ENCODE measurements at places on chromosomes 13 and 19.
A peak's percentile ranks its signal among the peaks of the same experiment; 100 is the strongest.

DNA sequence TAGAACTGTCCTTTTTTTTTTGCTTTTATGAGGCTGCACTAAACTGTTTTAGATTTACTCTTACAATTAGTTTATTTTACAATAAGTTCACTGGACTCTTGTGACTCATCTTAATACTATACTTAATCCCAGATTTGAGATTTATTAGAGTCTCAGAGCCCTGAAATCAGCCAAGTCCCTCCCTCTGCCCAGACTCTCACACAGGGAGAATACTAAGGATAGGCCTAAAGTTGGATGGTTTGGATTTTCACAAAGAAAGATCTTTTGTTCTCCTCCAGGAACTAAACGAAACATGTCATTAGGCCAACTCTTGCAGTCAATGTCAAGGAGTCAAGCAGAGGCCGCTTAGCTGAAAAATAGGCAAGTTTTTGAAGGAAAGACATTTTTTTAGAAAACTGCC lies 42.7 kb upstream of the MIR17HG start:
- DNase-seq, result no peak

DNA sequence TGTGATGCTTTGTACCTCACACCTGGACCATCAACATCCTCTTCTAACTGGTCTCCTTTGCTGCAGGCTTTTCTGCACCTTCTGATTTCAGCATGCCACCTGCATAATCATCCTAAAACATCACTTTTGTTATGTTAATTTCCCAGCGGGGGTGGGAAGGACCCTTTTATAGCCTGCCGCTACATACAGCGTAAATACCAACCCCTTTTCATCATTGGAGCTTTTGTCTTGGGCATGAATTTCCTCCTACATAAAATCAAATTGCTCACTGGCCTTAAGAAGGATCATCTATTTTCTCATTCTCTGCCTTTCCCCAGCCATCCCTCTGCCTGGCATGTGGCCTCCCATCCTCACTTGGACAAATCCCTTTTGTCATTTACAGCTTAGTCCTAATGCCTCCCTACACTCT lies 124.7 kb downstream of the RBM26 start:
- no peak for DNase-seq

- DNase-seq, result no peak
Measured at GRCh38 chr13:29452773-29453616, 142.5 kb downstream of the SLC7A1 start.

DNA sequence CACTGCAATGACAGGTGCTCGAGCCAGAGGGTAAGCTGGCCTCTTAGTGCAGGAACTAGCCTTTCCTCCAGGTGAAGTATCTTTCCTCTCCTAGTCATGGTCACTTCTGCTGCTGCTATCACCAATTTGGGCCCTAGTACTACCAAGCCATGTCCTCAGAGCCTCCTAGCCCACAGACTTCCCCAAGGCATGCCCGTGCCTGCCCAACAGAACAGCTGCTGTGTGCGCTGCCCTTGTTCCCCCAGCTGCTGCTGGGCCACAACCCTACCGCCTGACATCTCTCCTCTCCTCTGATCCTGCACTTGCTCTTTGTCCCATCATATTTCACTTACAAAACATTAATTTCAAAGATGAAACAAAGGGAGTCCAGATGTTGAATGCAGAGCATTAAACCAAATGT lies 168.5 kb upstream of the FREM2 start:
- no peak for DNase-seq

DNA sequence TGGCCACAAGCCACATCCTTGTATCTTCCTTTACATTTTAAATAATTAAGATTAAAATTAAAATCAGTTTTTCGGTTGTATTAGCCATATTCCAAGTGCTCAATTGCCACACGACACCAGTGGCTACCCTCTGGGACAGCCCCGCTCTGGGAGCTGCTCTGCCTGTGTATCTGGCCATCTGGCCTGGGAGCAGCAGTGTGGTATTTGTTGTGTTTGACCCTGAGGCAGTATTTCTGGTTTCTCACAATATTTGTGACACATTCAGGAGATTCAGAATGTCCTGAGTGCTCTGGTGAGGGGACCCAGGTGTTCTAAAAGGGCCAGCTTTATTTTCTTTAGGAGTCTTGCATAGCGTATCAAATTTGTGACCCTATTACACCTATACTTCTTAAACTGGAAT lies 179.0 kb downstream of the SUCLA2 start:
- DNase-seq, result no peak

- DNase-seq, result peak; percentile 65
Measured at GRCh38 chr19:10551698-10552301, 8.1 kb downstream of the ATG4D start.

- DNase-seq, result no peak
Measured at GRCh38 chr13:26951581-26952177, 191.1 kb upstream of the GPR12 start.

GRCh38 chr19:10074153-10074552 lies 12.0 kb upstream of the SHFL start:
- DNase-seq, result peak; percentile 54

DNA sequence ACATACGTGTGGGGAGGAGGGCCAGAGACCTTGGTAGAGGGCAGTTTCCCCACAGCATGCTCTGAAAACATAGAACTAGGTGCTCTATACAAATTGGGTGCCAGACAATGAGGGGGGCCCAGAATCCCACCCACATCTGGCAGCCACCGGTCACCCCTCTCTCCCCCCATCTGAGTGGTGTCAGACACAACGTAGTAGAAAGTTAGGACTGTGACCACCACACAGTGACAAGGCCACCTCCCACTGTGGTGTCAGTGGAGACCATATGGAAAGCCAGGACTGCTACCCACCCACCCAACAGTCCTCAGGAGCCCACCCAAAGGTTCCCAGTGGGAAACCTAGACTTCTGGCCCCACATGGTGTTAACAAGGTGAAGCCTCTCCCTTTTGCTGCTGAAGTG lies 2.1 kb upstream of the ATP4B start:
- DNase-seq, result no peak

DNA sequence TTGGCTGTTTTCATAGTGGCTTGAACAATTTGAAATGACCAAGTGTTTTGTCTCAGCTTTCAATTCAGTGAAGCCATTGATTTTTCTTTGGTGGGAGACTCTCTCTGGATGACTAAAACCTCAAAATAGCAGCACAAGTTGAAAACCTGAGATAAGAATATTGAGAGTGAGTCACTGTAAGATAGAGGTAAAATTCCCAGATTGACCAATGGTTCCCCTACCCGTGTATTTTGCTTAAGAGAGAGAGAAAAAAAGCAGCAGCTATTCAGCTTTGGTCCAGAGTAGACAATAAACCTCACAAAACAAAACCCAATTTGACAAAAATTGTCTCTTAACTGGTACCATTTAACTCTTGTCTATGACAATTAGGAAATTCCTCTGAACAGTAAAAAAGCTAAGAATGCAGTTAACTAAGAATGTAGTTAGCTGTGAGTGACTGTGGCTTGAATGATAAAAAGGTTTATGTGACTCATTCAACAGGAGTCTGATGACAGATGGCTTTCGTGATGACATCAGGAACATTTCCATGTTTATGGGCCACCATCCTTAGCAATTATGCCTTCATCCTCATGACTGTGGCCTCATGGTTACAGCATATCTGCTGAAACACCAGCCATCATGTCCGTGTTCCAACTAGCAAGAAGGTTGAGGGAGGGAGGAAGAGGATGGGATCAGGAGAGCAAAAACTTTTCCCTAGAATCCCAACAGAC lies 356.9 kb downstream of the NDFIP2 start:
- no peak for DNase-seq

DNA sequence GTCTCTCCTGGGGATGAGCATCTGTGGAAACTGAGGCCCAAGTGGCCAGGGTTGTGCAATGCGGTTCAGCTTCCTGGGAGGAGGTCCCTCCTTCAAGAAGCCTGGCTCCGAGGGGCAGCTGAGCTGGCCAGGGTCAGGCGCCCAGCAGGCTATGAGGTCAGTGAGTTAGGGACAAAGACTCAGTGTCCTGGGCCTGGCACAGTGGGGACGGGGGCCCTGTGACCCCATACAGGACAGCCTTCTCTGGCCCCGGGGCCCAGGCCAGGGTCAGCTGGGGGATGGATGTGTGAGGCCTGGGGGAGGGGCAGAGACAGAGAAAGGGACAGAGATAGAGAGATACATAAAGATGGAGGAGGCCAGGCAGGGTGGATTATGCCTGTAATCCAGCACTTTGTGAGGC lies 3.0 kb upstream of the IL12RB1 start:
- no peak for DNase-seq

DNA sequence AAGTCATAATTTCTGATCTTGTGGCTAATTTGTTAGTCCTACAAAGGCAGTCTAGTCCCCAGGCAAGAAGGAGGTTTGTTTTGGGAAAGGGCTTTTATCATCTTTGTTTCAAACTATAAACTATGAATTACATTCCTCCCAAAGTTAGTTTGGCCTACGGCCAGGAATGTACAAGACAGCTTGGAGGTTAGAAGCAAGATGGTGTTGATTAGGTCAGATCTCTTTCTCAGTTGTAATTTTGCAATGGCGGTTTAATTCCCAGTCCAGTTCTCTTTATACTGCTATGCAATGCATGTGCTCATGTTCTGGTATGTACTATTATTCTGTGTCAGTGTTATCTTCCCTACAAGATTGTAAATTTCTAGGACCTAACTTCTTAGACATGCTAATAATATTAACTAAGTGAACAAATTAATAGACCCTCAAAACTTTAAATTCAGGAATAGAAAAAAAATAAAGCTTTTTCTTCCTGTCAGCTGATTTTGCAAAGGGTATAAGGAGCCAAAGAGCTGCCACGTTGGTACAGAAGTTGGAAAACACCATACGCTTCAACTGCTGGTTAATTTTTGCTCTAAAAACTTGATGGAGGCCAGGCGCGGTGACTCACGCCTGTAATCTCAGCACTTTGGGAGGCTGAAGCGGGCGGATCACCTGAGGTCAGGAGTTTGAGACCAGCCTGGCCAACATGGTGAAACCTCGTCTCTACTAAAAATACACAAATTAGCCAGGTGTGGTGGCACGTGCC lies 1.3 kb upstream of the DNAJC15 start:
- no peak for DNase-seq

DNA sequence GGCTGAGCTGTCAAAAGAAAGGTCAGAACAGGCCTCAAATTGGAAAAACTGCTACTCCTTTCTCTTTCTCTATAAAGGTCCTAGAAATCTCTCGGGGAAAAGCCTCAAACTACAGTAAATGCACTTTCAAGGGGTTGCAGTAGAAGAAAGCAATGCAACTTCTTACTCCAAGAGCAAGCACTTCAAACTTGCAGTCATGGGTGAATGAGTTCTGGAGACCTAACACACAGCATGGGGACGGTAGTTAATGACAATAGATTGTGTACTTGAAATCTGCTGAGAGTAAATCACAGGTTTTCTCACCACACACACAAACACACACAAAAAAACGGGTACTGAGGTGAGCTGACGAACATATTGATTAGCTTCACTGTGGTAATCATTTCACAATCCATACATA lies 11.8 kb downstream of the TUBGCP3 start:
- DNase-seq, result no peak

DNA sequence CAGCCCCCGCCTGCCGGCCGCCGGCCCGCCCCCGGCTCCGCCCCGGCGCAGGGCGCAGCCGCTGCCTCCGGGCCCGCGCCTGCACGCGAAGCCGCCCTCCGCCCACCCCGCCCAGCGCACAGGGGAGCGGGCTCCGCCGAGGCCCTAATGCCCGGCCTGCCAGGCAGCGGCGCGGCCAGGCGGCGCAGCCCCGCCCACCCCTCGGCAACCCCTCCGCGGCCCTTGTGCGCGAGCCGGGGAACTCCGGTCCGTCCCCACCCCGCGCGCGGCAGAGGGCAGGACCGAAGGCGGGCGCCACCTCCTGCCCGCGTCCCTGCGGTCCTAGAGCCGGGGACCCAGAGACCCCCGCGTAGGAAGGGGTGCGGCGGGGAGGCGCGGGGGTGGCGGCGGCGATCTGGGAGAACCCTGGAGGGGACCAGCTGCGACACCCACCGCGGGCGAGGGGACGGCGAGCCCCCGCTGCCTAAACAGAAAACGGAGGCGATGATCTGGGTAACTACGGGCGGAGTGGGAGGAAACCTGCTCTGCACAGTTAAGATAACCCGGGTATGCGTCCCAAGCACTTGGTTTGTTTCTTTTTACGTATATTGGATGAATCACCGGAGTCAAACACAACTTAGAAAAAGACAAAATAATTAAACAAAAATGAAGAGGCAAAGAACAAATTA lies 350 bp upstream of the USP12 start:
- peak; percentile 96 for DNase-seq

- no peak for DNase-seq
Measured at GRCh38 chr13:95564091-95564490, 11.6 kb downstream of the CLDN10 start.

DNA sequence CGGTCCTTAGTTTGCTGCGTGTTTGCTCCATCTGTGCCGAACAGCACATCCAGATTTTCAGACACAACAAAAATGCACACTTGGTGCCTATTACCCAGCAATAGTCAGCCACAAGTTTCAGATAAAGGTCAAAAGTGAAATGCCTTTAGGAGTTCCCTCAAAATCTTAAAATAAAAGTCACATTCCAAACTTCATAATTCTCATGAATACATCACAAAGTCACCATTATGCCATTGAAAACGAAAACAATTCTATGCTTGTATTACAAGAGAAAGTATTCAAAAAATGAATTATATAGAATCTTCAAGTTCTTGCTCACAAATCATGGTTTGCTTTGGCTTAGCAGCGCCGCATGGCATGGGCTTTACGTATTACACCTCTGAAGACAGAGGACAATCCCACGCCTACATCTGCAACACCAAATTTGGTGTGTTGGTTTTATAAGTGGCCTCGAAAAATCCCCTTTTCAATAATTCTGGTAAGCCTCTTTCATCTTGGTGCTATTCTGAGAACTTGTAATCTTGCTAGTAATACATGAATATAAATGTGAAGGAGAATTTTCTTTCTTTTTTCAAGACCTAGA lies 26.6 kb downstream of the COL4A1 start:
- peak; percentile 8 for DNase-seq

DNA sequence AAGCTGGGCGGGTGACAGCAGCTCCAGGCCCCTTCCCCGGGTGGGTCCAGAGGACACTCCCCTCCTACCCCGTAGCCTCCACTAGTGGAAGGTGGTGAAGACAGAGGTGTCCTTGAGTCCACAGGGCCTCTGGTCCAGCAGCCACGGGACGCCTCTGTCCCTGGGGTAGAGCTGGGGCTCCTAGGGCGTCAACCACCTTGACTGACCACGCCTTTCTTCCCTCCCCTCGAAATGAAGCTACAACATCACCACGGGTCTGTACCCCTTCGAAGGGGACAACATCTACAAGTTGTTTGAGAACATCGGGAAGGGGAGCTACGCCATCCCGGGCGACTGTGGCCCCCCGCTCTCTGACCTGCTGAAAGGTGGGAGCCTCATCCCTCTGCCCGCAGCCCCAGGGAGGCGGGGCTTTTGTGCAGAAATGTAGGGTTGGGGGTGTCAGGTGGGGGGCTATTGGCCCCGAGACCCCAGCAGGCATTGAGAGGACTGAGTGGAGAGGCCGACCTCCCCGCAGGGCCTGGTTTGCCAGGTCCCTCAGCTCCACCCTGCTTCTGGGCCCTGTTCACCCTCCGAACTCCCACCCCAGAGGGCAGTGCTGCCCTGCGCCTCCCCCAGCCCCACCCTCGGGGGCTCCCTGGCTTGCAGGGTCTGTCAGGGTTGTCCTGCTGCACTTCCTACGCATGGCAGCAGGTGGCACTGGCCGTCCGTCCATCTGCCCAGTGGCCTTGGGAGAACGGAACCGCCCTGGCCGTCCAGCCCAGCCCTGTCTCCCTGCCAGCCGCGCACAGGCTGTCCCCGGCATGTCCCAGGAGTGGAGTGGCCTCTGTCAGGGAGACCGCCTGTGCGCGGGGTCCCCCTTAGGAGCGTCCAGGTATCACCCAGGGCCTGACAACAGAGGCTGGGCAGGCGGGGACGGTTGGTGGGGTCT lies 15.7 kb downstream of the STK11 start:
- no peak for DNase-seq

Data from activated CD4-positive, alpha-beta T cell treated with anti-CD3 and anti-CD28 coated beads, Interleukin-10, Interleukin-2, amounts not matched to agents 100 ng/mL and 50 ng/mL, durations not matched to agents 16 hours and 8 hours (primary cell).